RWPE2 (cell line): ENCODE measurements at places on chromosomes 5 and 9.

- DNase-seq: no peak
These were observed 33.0 kb upstream of the MAP1B start for GRCh38 chr5:72074251-72074650.

DNA sequence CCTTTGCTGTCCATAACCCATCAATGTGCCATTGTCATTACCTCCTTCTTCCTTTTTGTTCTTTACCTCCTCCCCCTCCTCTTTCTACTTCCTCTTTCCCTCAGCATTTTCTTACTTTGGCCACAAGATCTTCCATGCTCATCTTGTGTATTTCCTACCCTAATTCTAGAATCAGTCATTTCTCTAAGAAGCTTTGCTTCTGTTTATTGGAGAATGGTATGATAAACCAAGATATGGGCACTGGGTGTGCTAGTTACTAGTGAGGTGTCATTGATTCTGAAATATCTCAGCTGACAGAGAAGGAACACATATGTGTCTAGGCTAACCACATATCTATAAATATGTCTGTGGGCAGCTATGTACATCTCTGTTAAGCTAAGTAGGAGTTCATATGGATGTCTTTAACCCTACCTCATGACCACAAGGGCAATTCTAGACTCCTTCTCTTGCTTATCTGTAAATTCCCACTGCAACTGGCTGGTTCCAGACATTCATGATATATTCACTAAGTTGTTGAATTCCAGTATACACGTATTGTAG, 2051.3 kb upstream of the CDH9 start:
- no peak for DNase-seq

DNA sequence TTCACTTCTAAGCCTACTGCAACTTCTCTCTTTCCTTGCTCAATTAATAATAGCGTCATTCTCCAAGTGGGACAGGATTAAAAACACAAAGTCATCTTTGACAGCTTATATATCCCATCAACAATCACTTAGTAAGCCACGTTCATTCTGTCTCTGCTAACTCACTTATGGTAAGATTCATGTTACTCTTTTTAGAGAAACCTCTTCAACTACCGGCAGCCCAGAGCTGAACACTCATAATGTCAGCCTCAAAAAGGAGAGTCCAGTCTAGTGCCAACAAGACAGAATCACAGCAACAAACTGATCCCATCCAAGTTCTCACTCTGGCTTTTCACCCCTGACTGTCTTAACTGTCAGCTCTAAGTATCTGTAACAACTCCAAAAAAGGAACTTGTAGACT, 196.0 kb downstream of the RAB3C start:
- DNase-seq: no peak

DNA sequence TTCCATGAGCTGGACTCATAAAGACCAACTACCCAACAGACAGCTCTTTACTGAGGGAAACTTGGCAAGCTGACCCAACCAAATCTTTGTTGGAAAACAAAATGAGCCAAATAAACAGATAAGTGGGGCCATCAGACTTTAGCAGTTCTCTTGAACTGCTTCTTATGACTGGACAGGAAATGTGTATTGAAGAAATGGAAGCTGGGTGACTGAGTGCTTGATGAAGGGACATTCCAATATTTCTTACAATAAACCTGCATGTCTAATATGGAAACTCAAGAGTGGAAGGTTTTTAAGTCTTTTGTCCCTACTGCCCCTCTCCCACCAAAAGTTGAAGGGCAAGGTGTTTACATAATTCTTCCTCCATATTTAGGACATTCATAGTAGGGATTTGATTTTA, 218.8 kb upstream of the NR4A3 start:
- no peak for DNase-seq

GRCh38 chr9:93004561-93004960, 53.9 kb upstream of the SUSD3 start:
- DNase-seq: no peak

DNA sequence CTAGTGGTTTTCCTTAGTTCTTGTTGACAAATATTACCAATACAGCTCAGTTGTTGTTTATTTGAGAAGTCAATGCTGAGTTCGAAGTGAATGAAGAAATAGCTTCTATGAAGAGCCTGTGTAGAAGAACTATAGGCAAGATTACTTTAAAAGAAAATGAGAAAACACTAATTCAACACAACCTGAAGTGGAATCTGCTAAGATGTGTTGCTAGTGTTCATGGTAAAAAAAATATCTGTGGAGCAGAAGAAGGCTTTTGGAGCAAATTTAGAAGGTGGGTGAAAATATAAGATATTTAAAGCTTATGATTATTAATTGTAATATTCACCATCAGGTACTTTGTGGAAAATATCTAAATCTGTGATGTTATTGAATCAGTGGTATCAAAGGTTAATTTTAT, 2.5 kb upstream of the DOCK2 start:
- DNase-seq: no peak

DNA sequence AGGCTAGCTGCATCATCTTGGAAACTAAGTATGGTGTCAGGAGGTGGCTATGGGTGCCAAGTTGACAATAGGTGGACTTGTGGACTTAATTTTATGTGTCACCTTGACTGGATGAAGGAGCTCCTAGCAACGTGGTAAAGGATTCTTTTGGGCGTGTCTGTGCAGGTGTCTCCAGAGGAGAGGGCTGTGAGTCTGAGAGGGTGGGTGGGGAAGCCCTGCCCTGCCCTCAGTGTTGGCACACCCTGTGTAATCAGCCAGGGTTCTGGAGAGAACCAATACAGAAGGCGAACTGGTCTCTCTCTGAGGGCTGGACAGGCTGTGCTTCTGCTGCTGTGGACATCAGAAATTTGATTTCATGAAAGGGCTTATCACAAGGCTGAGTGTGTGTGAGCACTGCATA, 61.0 kb downstream of the GTF3C4 start:
- DNase-seq: no peak

DNA sequence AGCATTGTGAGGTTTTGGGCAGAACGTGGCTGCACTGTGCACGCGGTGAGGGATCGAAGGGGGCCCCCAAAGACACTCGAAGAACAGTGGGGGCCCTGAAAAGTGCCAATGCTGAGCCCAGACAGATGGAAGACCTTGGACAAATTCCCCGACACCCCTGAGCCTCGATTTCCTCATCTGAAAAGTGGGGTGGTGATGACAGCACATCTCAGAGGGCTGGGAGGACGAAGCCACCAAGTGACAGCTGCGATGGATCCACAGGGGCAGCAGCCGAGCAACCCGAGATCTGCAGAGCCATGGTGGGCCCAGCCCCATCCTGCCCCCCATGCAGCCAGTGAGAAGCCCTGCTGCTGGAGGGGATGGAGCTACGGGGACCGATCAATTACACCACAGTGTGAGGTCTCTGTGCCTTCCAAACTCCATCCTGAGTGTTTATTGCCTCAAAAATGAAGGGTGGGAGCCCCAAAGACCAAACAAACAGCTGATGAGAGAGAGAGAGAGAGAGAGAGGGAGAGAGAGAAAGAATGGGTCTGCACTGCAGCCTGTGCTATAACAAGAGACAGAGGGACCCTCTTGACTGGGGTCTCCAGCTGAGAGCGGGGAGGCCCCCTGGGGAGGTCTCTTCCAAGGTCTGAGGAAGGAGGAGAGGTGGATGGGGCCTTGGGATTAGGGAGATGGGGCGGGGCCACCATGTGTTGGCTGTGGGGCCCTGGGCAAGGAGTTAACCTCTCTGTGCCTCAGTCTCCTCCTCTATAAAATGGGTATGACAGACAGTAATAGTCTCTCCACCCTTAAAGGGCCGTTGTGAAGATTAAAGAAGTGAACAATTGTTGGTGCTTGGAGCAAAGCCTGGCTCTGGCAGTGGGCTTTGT, 134.4 kb upstream of the IER5L start:
- no peak for DNase-seq

GRCh38 chr5:15501091-15501791, 1.3 kb downstream of the FBXL7 start:
- no peak for DNase-seq

GRCh38 chr9:73061146-73061545, 90.5 kb upstream of the ANXA1 start:
- DNase-seq: no peak

GRCh38 chr9:124771867-124772679, 962 bp upstream of the NR6A1 start:
- no peak for DNase-seq

GRCh38 chr5:17224858-17225511, 7.6 kb downstream of the BASP1 start:
- no peak for DNase-seq

GRCh38 chr5:178619390-178619789, 7.5 kb downstream of the CLK4 start:
- no peak for DNase-seq

DNA sequence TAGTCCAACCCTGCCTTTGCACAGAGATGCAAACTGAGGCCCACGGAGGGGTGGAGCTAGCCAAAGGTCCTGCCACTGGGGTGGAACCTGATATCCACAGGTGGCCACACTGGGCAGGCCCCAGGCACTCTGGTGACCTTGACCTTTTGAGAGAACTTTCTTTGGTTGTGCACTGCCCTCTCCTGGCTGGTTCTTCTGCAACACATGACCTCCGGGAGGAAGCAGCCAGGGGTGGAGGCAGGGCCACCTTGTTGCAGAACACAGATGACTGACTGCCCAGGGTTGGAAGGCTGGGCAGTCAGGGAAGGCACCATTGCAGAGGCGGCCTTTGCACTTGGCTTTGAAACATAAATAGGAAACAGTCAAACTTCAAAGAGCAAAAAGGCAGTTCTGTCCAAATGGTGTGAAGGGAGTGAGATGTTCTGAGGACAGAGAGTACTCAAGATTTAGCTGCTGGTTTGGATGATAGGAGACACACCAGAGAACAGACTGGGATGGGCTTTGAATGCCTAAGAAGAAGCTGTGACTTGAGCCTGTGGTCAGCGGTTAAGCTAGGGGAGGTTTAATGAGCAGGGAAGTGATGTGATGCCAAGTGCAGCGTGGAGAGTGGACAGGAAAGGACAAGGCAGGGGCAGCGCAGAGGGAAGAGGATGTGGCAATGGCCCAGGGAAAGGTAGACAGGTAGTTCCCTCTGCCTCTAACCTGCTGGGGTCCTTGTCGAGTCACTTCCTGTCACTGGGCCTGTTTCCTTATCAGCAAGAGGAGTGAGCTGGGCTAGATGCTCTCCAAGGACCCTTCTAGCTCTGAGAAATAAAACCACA, 6.8 kb upstream of the TCOF1 start:
- DNase-seq: peak; percentile 82

- no peak for DNase-seq
These were observed 26.5 kb upstream of the MTMR12 start for GRCh38 chr5:32339198-32339597.

DNA sequence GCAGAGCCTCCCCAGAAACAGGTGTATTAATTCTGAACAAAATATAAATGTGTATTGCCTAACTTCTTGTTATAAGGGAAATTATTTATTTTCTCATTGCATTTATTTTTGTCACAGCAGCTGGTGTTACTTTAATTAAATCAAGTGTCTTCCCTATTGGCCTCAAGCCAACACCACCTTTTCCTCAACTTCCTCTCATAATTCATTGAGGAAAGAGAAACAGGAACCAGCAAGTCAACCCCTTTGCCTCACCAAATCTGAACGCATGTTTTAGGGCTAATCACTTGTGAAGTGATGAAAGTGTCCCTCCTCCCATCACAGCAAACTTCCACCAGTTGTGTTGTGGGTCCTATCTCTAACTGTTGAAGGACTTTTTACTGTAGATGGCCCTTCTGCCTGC, 73.1 kb downstream of the DIRAS2 start:
- DNase-seq: no peak

DNA sequence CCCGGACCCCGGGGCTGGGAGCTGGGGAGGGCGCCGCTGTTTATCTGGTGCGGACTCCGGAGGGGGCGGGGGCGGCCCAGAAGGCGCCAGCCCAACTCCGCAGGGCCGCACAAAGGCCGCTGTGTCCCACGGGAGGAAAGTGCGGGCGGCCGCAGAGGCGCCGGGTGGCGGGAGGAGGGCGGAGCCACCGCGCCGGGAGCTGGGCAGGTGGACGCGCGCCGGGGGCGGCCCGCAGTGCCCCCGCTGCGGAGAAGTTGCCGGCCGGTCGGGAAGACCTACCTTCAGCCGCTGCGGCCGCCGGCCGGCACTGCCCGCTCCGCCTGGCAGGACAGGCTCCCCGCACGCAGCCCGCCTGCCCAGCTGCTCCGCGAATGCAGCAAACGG, 43.6 kb downstream of the NACC2 start:
- no peak for DNase-seq

- DNase-seq: peak; percentile 91
These were observed 81.6 kb upstream of the TNFAIP8 start for GRCh38 chr5:119274030-119274766.

DNA sequence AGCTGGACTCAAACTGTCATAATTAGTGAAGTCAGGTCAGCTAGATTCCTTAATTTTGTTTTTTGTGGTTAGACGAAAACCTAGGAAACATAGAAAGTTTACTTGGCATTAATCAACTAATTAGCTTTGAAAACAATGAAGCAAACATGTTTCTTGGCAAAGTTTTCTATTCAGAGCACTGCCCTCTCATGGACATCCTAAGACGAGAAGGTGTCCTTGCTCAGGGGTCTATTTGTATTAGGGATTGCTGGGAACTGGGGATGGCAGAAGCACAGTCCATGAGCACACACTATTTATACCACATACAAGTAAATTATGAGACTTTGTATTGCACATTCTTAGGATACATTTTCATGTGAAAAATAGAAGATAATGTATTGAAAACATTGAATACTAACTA, 49.7 kb downstream of the POC5 start:
- DNase-seq: no peak

DNA sequence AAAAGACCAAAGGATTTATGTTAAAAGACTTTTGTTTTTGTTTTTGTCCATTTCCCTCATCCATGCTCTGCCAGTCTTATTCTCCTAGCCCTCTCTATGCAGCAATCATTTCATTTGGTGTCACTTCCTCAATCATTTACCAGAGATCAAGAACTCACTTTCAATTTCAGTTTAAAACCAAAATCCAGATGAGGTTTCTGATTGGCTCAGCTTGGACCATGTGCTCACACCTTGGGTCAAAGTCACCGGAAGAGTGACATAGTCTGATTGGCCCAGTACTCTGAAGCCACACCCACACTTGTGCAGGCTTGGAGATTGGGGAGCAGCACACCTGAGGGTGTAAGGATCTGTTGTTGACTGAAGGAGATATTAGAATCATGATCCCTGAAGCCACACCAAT, 79.6 kb downstream of the TLR4 start:
- DNase-seq: no peak

- no peak for DNase-seq
These were observed 906.1 kb upstream of the CDH9 start for GRCh38 chr5:27944471-27944870.

DNA sequence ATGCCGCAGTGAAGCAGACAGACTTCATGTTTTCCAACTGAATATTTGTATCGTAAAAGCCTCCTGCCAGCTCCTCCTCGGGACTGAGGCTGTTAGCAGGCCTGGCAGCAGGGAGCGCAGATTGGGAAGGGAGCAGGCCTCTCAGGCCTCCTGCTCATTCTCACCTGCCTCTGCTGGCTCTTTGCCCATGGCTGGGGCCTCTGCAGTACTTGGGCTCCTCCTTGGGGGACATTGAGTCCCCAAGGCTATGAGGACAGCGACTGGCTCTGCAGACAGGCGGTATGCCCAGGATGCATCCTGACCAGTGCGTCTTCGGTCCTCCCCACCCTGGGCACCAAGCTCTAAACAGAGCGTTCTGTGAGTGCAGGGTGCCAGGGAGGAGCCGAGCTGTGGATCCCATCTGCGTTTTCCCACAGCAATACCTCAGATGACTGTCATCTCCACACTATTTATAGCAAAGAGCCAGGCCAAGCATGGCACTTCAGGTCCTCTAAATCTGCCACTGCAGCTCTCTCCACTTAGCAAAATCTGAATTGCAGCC, 38.7 kb downstream of the TSTD2 start:
- DNase-seq: no peak
